Small intestine (tissue), 16 donors: ENCODE measurements at places on chromosomes 3 and 15. TPM values are rescaled to one million over a fixed set of nuclear protein-coding genes. Genes with fewer than 3 reads are reported as not detected.

Gene ADCY5
- polyA plus RNA-seq: 0.67 TPM

DNA sequence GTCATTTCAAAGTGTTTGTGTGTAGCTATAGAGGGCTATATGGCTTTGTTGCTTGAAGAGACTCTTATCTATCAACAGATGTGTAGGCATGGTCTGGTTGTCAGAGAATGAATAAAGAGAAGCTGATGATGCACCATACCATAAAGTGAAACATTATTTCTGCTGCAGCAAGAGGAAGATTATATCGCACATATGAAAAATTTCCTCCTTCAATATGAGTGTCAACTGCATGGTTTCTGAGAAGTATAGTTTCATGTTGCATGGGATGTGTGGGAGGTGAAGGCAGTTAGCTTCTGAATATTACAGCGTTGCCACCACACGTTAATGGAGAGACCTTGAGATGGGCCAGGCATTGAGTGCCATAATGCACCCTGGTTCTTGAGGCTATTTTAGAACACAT lies 217.9 kb downstream of the SATB1 start:
- H3K4me1 ChIP-seq: no peaks in the 10 kb centered on the region
- no peaks in the 10 kb centered on the region for H3K36me3 ChIP-seq
- H3K27me3 ChIP-seq: peaks cover 1% of the 10 kb centered on the region
- H3K4me3 ChIP-seq: no peak overlapping the region
- no peak for DNase-seq

Gene GRIP2
- not detected for polyA plus RNA-seq

Gene RBMS3
- not detected for polyA plus RNA-seq

GRCh38 chr3:141859651-141860050 lies 16.8 kb upstream of the ATP1B3 start:
- DNase-seq: peak; percentile 82
- no peak overlapping the region for H3K4me3 ChIP-seq
- peak overlapping the region; percentile 51 for H3K27ac ChIP-seq
- H3K4me1 ChIP-seq: peaks cover 6% of the 10 kb centered on the region

DNA sequence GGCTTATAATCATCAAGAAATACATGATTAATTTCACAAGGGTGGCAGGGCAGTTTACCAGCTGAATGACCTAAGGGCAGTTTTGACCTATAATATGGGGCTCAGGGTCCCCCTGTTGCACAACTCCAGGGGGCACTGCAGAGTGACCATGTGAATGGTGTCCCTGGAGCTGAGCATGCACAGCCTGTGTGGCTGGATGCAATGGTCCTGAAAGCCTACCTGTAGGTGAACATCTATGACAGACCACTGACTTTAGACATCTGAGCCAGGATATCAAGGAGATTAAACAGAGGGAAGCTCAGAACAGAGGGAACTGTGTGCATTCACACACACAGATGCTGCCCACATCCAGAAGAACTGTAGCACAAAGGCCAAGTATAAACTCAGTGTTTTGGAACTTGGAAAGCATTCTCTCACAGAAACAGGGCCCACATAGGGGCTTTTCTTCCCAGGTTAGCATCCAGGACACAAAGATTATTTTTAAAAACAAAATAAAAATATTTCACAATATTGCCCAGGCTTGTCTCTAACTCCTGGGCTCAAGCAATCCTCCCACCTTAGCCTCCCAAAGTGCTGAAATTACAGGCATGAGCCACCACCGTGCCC lies 7.8 kb upstream of the SLC6A11 start:
- H3K4me1 ChIP-seq: no peaks in the 10 kb centered on the region
- no peak for DNase-seq
- H3K4me3 ChIP-seq: no peak overlapping the region
- H3K27me3 ChIP-seq: no peaks in the 10 kb centered on the region
- no peaks in the 10 kb centered on the region for H3K36me3 ChIP-seq
- H3K27ac ChIP-seq: no peak overlapping the region

DNA sequence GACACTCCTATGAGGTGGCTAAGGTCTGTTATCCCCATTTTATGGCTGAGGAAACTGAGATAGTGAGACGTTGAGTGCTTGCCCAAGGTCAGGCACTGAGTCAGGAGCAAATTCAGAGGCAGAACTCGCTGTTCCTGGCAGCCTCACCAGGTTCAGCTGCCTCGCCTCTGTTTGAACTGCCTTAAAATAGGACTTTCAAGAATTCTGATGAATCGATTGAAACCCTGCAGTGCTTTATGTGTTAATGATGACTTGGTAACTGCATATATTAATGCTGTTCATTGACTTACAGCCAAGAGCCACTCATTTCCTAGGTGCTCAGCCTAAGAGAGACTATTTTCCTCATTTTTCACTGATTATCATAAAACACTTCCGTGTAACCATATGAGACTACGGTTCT lies 79.5 kb upstream of the BHLHE40 start:
- H3K4me1 ChIP-seq: peaks cover 7% of the 10 kb centered on the region
- DNase-seq: peak; percentile 24
- no peak overlapping the region for H3K4me3 ChIP-seq
- peak overlapping the region; percentile 88 for H3K27ac ChIP-seq

- H3K4me3 ChIP-seq: no peak overlapping the region
- no peaks in the 10 kb centered on the region for H3K27me3 ChIP-seq
- H3K36me3 ChIP-seq: no peaks in the 10 kb centered on the region
Observed at GRCh38 chr3:140717921-140718320, 40.1 kb downstream of the TRIM42 start.

Gene GOLGA6B
- polyA plus RNA-seq: not detected

DNA sequence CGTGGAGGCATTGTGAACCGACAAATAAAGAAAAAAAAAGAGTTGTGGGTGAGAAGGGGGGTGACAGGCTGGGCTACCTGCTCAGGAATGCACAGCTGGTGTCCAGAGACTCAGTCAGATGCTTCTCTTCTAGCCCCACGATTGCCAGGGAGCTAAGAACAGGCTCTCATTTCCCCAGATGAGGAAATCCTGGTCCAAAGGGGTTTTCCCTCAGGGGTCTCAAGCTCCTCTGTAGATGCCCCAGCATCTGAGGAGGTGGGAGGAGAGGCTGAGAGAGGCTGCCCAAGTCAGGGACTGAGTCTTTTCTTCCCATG lies 35.5 kb downstream of the BNC1 start:
- DNase-seq: no peak
- H3K27me3 ChIP-seq: peaks cover 6% of the 10 kb centered on the region
- H3K36me3 ChIP-seq: no peaks in the 10 kb centered on the region
- no peak overlapping the region for H3K4me3 ChIP-seq

Gene GRK7
- not detected for polyA plus RNA-seq

Gene CCRL2
- polyA plus RNA-seq: 10.7 TPM

DNA sequence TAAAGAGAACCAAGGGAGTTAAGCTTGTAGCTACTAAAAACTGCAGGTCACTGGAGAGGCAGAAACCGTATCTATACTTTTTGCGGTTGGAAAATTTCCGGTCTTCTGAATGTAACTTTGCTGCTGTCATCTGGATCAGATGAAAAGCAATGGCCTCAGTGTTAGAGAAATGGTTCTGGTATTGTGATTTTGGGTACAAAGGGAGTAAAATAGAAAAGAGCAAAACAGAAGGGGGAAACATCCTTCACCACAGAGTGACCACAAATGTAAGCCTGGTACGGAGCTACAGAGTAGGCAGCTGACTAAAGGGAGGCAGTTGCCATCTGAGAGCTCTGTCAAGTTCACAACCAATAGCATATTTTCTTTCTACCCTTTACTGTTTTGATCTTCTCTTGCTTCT lies 5.6 kb downstream of the CD96 start:
- H3K36me3 ChIP-seq: no peaks in the 10 kb centered on the region
- H3K4me1 ChIP-seq: no peaks in the 10 kb centered on the region
- no peak overlapping the region for H3K4me3 ChIP-seq
